ENCODE measurements at places on chromosomes 2 and 18. TPM values are rescaled to one million over a fixed set of nuclear protein-coding genes. Genes with fewer than 3 reads are reported as not detected.

DNA sequence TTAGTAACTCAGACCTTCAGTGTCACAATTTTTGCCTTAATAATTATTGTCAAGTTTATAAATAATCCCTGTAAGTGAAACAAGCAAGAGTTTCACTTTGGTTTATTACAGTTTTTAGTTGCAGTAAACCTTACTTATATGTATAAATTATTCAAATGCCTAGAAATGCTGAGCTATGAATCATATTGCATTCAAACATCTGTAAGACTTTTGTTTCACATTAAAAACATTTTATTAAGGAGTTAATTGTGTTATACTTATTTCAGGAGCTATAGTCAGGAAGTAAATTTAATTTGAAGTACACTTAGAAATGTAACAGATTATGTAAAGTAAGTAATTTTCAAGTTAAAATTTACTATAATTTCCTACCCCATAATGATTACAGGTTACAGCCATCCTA, 3.9 kb upstream of the ETAA1 start:
- H3K4me3 ChIP-seq: no peak overlapping the region
- no peak overlapping the region for H3K27ac ChIP-seq
- H3K27me3 ChIP-seq: no peaks in the 10 kb centered on the region
- no peaks in the 10 kb centered on the region for H3K36me3 ChIP-seq
- no peak for DNase-seq

GRCh38 chr2:176004934-176005333, 2.9 kb upstream of the LNPK start:
- no peaks in the 10 kb centered on the region for H3K36me3 ChIP-seq
- peaks cover 27% of the 10 kb centered on the region for H3K4me1 ChIP-seq
- H3K27me3 ChIP-seq: no peaks in the 10 kb centered on the region

DNA sequence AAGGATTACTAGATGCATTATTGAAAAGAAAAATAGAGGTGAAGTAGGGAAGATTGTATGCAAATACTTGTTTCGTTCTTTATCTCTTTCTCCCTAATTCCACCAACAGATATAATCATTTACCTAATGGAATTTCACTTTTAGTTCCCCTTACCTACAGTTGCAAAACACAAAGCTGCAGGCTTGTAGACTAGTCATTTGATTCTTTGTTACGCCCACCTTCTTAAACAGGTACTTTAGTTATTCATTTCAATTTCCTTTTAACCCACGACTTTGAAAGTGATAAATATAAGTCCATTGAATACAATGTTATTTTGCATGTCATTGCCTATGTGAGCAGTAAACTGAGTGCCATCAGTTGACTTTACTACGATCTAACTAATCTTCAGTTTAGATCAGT, 3.9 kb upstream of the HRH4 start:
- H3K4me3 ChIP-seq: no peak overlapping the region
- H3K4me1 ChIP-seq: no peaks in the 10 kb centered on the region
- peaks cover 17% of the 10 kb centered on the region for H3K36me3 ChIP-seq
- no peak for DNase-seq
- no peak overlapping the region for H3K27ac ChIP-seq

DNA sequence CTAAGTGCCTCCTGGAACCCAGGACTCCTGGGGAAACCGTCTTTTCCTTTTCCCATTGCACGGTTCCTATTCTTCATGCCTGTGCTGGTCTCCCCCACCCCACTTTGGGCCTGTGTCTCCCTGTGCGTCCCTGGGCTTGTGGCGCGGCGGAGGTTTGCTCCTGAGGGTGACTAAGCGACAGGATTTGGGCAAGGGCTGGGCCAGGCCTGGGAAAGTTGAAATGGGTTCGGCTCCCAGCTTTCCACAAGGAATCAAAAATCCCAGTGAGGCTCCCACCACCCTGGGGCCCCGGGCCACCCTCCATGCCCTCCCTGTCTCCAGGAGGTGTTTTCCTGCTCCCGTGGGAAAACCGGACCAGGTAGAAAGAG, 197.6 kb downstream of the NDUFA10 start:
- H3K27ac ChIP-seq: no peak overlapping the region
- H3K36me3 ChIP-seq: no peaks in the 10 kb centered on the region
- peak; percentile 43 for DNase-seq
- H3K27me3 ChIP-seq: no peaks in the 10 kb centered on the region

DNA sequence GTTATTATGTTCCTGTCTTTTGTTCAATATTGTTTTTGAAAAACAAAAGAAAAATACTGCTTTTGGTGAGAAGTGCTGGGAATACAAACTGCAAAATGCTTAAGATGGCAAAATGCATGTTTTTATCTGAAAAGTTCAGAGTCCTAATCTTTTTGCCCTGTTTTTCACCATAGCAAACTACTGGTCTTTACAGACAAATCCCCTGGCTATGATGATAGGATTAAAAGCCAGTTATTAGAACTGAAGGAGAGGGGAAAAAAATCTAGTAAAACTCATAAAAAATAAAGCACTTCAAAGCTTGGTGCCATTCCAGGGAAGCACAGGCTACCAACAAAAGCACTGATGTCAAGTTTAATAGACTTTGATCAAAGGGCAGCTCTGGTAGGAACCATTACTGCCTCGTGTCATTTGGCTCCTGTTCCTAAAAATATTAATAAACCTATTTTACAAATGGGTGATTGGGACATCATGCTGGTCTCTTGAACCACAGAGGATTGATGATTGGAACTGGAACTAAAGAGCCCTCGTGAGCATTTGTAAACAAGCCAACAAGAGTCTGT, 194.7 kb downstream of the RAB3GAP1 start:
- H3K27ac ChIP-seq: no peak overlapping the region
- no peaks in the 10 kb centered on the region for H3K36me3 ChIP-seq
- H3K4me3 ChIP-seq: no peak overlapping the region
- no peaks in the 10 kb centered on the region for H3K27me3 ChIP-seq
- peaks cover 6% of the 10 kb centered on the region for H3K4me1 ChIP-seq

DNA sequence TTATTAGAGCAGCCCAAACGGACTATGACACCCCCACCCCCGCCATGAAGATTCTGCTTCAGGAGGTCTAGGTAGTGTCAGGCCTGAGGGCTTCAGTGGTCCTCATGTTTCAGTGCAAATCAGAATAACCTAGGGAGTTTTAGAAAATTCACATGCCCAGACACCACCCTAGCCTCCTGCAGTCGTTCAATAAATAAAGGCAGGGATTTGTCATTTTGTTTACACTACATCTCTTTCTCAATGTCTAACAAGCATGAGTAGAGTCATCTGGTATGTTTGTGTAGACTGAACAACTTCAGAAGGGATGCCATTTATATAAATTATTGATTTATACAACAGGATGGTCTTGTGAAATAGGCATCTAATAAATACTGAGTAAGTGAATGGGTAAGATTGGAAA, 112.1 kb upstream of the SERPINE2 start:
- no peak overlapping the region for H3K4me3 ChIP-seq
- DNase-seq: no peak
- H3K27ac ChIP-seq: no peak overlapping the region
- H3K4me1 ChIP-seq: no peaks in the 10 kb centered on the region
- no peaks in the 10 kb centered on the region for H3K36me3 ChIP-seq

DNA sequence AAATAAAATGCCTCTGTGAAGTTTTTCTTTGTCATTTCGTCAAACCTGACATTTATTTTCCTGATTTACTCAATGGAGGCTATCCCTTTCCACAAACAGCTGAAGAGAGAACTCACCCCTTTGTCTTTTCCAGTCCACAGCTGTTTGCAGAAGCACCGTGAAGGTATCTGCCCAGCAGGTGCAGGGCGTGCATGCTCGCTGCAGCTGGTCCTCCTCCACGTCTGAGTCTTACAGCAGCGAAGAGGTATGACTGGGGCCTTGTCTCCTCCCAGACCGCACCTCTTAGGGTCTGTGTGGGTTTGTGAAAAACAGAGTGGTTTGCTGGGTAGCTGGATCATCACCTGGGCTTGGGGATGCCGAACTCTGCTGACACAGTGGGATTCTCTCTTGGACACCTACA, 9.7 kb downstream of the SPP2 start:
- H3K4me1 ChIP-seq: no peaks in the 10 kb centered on the region
- no peaks in the 10 kb centered on the region for H3K27me3 ChIP-seq
- H3K4me3 ChIP-seq: no peak overlapping the region

The SAG gene
- total RNA-seq: not detected

The BOLL gene
- not detected for total RNA-seq

DNA sequence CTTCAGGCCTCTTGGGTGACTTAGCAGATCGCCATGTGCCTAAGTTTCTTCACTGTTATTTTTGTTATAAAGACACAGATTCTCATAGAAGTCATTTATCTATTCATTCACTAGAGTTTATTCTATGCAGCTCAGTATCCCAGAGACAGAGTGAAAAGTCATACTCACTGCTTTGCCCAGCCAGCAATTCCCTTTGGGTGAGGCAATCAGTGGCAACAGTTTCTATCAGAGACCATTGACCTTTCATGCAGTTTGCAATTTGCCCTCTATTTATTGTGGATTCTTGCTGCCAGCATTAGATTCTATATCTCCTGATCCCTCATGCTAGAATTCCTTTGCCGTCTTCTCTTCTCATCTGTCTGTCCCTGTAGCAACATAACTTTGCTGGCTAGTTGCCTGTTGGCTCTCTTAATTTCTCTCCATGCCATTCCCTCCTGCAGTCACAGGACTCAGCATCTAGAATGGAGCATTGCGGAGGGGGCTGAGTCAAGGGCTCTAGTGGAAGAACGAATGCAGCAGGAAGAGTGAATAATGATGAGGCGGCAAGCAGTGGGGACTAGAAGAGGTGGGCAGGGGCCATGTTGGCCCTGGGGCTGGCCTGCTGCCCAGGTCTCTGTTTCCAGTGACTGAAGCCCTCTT, 12.2 kb downstream of the SLC9A4 start:
- H3K27me3 ChIP-seq: no peaks in the 10 kb centered on the region
- H3K36me3 ChIP-seq: no peaks in the 10 kb centered on the region
- H3K4me1 ChIP-seq: no peaks in the 10 kb centered on the region
- DNase-seq: no peak

GRCh38 chr2:27954771-27955383, 64.3 kb downstream of the BABAM2 start:
- peaks cover 38% of the 10 kb centered on the region for H3K4me1 ChIP-seq
- peak overlapping the region; percentile 73 for H3K27ac ChIP-seq
- peak; percentile 80 for DNase-seq
- H3K36me3 ChIP-seq: no peaks in the 10 kb centered on the region

DNA sequence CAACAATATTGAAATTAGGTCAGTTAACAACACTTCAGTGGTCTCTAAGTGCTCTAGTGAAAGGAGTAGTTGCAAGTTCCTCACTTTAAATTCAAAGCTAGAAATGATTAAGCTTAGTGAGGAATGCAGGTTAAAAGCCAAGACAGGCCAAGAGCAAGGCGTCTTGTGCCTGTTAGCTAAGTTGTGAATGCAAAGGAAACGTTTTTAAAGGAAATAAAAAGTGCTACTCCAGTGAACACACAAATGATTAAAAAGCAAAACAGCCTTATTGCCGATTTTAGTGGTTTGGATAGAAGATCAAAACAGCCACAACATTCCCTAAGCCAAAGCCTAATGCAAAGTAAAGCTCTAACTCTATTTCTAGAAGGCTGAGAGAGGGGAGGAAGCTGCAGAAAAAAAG, 44.7 kb downstream of the ANTXR1 start:
- H3K27ac ChIP-seq: no peak overlapping the region
- no peaks in the 10 kb centered on the region for H3K36me3 ChIP-seq
- DNase-seq: no peak

The PSMA8 gene
- total RNA-seq: not detected

GRCh38 chr2:169081551-169081950, 12.2 kb downstream of the DHRS9 start:
- H3K27me3 ChIP-seq: no peaks in the 10 kb centered on the region
- no peaks in the 10 kb centered on the region for H3K36me3 ChIP-seq
- H3K27ac ChIP-seq: no peak overlapping the region
- no peaks in the 10 kb centered on the region for H3K4me1 ChIP-seq
- H3K4me3 ChIP-seq: no peak overlapping the region
- no peak for DNase-seq

DNA sequence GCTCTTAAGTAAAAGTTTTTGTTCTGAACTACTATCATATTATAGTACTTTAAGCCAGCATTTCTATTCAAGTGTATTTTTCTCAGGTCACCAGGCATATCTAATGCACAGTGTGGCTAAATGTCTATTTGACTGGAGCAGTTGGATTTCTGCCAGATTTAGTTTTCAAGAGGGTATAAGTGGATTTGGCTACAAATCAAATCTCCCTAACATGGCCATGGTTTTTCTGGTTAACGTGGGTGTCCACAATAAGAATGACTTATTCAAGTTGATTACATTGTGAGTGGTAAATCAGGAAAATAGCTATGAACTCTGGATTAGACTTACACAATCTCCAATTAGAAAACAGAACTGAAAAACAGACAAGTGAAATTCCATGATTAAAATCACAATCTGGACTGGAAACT, 5.7 kb upstream of the CHN1 start:
- no peak for DNase-seq
- peaks cover 14% of the 10 kb centered on the region for H3K4me1 ChIP-seq
- H3K27ac ChIP-seq: no peak overlapping the region
- H3K4me3 ChIP-seq: no peak overlapping the region
- no peaks in the 10 kb centered on the region for H3K36me3 ChIP-seq

The IL1B gene
- 0.55 TPM for total RNA-seq
